Right forelimb (tissue), 1 donor: ENCODE measurements at places on chromosomes 12 and 14.

GRCh38 chr12:77082021-77082420 lies 16.7 kb upstream of the E2F7 start:
- no peak for DNase-seq

- DNase-seq, result no peak
Observed at GRCh38 chr14:57383125-57383745, 7.2 kb upstream of the NAA30 start.

GRCh38 chr12:88810806-88811205 lies 230.5 kb upstream of the KITLG start:
- no peak for DNase-seq

GRCh38 chr14:83828406-83828805 lies 1701.5 kb upstream of the FLRT2 start:
- no peak for DNase-seq

GRCh38 chr12:96749999-96750398 lies 157.1 kb upstream of the NEDD1 start:
- DNase-seq, result no peak

- no peak for DNase-seq
Observed at GRCh38 chr12:16600525-16600924, 5.4 kb downstream of the LMO3 start.
